ENCODE measurements at places on chromosomes 7 and 10.

GRCh38 chr10:48970654-48971053 is 31.0 kb upstream of the LRRC18 start:
- DNase-seq: no peak

DNA sequence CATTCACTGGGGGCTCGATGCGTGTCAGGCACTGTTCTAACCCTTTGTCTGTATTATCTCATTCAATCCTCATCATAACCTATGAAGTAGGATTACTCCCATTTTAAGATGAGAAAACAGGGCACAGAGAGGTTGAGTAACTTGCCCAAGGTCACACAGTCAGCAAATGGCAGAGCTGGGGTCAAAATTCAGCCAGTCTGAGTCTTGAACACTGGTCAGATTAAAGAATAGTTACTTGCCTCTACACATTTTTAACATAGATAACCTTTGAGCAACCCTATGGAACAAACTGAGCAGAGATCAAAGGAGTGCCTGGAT is 27.2 kb downstream of the INSIG1 start:
- DNase-seq: no peak

GRCh38 chr7:69823151-69823744 is 225.0 kb downstream of the AUTS2 start:
- no peak for DNase-seq

DNA sequence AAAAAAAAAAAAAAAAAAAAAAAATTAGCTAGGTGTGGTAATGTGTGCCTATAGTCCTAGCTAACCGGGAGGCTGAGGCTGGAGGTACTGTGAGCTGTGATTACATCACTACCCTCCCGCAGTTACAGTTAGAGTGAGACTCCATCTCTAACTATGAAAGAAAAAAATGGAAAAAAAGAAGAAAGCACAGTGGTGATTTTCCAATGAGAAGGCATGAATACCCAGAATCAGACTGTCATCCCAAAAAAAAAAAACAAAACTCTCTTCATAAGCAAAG is 269.9 kb upstream of the MKLN1 start:
- DNase-seq: no peak

DNA sequence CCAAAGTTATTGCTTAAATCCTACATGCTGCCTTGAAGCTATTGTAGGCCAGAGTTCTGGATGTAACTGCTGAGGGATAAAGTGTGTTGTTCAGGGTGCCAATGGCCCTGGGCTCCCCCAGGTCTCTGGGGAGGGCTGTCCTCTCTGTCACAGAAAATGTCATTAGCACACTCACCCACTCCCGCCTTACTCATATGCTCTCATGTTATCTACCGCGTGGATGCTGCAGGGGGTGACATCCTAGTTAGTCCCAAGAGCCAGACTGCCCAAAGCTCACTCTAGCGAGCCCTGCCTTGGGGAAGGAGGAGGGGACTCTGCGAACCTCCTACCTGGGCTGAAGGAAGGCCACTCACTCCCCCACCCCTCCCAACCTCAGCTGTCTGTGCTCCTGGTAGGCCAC is 122.5 kb downstream of the FRMD4A start:
- no peak for DNase-seq

- no peak for DNase-seq
These were observed 119.3 kb downstream of the FAM53B start for GRCh38 chr10:124624895-124625294.

- DNase-seq: peak; percentile 30
These were observed 520.2 kb downstream of the REEP3 start for GRCh38 chr10:64041185-64041988.

DNA sequence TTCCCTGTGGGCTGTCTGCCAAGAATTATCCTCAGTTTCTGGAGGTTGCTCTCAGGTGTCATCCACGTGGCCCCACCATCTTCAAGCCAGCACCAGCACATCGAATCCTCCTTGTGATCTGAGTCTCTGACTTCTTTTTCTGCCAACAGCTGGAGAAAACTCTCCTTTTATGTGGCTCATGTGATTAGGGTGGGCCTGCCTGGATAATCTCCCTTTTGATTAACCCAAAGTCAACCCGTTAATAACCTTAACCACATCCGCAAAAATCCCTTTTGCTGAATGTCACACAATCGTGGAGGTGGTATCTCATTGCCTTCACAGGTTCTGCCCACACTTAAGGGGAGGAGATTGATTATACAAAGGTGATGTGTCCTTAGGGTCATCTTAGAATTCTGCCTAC is 73.8 kb downstream of the LRGUK start:
- DNase-seq: no peak

DNA sequence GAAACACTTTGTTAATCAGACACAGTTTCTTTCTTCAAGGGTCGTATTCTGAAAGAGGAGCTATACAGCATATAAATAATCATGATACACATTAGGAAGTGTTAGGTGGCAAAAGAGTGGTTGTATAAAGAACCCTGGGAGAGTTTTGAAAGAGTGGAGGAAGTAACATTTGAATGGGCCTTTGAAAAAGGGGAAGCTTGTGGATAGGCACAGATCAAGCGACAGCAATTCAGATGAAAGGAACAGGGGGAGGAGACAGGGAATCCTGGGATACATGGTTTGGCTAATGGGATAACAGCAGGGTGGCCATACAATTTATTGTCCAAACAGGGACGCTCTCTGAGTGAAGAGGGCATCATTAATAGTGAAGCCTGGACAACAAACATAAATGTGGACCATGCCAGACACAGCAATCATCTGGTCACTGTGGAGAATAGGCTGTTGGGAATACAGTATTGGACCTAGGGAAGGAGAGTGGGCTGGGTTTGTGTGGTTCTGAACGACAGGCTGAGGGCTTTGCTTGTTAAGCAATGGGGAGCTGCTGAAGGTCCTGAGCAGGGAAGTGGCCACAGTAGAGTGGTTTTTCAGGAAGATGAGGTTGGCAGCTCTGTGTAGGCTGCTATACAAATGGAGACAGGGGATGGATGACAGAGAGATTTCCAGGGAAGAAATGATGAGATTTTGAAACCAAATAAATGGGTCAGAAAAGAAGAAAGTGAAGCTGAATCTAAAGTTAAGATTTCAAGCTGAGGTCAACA is 75.9 kb downstream of the ICA1 start:
- no peak for DNase-seq

DNA sequence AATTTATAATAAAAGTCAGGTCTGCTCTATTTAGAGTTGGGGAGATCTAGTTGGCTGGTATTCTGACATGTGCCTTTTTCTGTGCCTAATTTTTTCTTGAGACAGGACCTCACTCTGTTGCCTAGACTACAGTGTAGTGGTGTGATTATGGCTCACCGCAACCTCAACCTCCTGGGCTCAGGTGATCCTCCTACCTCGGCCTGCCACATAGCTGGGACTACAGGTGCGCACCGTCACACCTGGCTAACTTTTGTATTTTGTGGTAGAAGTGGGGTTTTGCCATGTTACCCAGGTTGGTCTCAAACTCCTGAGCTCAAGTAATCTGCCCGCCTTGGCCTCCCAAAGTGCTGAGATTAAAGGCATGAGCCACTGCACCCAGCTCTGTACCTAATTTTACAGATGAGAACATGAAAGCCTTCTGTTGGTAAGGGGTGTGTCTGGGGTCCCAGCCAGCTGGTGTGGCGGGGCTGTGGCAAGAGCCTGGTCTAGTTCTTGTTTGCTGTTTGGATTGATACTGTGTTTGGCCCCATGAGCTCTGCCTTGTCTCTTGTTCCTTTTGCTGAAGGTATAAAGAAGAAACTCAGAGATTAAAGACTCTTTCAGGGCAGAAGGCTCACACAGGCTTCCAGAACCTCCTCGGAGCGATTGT is 31.4 kb downstream of the POR start:
- no peak for DNase-seq

- DNase-seq: no peak
These were observed 17.1 kb downstream of the RAPGEF5 start for GRCh38 chr7:22339725-22340390.
